ENCODE measurements at places on chromosomes 12 and 14.

GRCh38 chr12:76820888-76821482, 57.1 kb downstream of the ZDHHC17 start:
- no peak for DNase-seq

GRCh38 chr12:6529291-6529737, 5.0 kb upstream of the GAPDH start:
- no peak for DNase-seq

DNA sequence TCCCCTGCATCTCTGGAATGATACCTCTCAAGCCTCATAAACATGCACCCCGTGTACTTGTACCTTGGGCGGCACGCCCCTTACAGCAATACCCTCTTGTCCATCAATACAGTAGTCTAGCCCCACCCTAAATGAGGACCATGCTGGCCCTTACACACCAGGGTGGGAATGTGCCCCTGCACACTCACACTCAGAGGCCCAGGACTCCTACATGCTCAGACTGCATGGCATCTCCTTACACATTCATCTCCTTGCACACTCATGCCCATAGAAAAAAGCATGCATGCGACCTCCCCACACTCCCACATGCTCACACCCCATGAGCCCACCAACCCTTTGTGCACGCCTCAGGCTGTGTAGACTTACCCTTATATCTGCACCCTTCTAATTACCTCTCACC, 22.0 kb downstream of the ITGA7 start:
- DNase-seq: no peak

- no peak for DNase-seq
These were observed 12.7 kb upstream of the CCDC177 start for GRCh38 chr14:69587389-69587788.

GRCh38 chr14:99198746-99199502, 73.1 kb downstream of the BCL11B start:
- DNase-seq: no peak

DNA sequence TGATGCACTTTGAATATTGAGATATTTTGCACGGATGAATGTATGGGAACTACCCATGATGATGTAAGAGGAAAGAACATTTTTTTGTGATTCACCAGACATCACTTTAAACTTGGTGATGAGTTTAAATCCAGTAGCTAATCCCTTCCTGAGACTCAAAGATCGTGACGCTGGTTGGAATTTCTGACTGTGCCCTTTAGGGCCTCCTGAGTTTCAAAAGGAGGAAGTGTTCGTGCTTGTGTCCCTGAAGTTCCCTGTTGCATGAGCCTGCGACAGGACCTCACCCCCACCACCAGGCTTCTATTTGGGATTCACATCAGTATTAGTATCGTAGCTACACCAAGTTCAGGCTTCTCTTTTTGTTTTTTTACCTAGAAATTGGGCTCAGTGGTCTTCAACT, 18.6 kb upstream of the RIN3 start:
- no peak for DNase-seq
